ENCODE measurements at places on chromosomes 12 and 14.
A peak's percentile ranks its signal among the peaks of the same experiment; 100 is the strongest.

DNA sequence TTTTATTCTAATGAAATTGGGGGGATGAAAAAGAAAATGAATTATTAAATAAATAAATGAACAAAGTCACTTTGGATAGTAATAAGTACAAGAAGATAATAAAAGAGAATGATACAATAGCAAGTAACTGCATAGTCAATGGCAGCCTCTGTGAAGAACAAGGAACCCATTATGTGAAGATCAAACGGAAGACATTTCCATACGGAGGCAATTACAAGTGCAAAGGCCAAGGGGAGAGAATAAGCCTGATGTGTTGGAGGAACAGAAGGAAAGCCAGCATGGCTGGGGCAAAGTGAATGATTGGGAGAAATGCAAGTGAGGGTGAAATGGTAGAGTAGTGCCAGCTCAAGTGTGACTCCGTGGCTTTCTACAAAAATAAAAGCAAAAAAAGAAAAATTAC lies 43.9 kb upstream of the CHPT1 start:
- no peak for DNase-seq

GRCh38 chr14:36717363-36717762 lies 55.7 kb downstream of the PAX9 start:
- DNase-seq = no peak

DNA sequence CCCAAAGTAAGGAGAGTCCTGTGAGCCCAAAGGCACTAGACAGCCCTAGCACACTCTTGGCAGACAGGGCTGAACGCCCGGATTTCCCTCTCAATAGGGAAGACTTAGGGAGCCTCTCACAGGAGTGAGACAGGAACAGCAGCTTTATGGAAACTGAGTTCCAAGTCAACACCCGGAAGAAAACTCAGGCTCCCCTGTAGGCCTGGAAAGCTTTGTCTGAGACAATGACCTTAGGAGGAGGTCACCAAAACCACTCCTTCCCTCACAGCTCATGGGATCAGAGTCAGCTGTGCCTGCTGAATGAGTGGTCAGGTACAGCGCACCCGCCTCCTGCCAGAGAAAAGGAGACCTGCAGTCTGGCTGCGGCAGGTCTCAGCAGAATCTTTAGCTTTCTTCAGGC lies 229.5 kb downstream of the CACNA1C start:
- no peak for DNase-seq

- DNase-seq = no peak
Measured at GRCh38 chr14:38904959-38905358, 198.1 kb downstream of the SEC23A start.

DNA sequence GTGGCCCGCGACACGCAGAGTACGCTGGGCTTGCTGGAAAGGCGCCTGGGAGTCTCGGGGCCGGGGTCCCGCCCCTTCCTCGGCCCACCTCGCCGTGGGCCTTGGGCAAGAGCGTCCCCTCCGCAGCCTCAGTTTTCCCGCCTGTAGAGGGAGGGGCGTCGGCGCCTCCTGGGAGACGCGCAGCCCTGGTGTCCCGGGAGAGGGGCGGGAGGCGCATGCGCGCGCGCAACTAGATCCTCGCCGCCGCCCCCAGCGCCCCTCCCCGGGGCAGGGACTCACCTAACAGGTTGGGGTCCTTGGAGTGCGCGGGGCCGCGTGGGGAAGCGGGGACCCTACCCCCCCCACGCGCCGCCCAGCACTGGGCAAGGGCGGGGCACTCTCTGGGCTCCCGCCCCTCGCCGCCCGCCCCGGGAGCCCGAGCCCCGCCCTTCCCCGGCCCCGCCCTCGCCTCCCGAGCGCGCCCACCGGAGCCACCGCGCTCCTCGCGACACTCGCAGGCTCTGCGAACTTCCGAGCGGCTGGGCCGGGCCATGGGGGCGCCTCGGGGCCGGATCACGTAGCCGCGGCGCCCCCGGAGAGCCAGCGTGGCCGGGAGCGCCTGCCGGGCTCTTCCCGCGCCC lies at the start of gene KIF26A:
KIF26A (plus strand) TSS at position 490 of the 620 bp plus-strand sequence. CDS start 136 bp downstream, outside the sequence.
- peak; percentile 43 for DNase-seq

GRCh38 chr12:89752341-89752740 lies 43.7 kb upstream of the ATP2B1 start:
- DNase-seq = no peak

GRCh38 chr14:60106339-60106738 lies 14.6 kb downstream of the PCNX4 start:
- DNase-seq = no peak

DNA sequence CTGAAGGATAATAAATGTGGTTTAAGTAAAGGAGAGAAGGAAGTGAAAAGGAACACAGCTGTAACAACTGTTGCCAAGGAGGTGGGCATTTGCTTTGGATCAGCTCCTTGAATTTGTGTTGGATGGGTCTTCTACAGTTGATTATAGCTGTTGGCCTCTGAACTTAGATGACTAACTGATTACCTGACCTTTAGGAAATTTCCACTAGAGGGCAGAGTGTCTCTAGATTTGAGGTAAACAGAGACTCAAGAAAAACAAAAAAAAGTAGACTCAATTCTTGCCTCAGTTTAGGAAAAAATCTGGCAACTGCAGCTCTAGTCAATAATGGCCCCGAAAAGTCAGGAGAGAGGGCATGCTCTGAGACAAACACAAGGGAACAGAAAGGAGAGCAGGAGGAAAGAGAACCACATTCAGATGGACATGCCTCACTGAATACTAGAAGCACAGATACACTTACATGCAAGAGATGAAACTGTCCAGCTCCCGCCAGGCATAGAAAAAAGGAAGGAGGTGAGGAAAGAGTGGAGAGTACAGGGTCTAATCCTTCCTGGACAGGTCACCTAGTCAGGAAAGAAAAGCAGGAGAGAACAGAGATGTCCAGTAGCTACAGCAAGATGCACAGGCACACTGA lies 20.6 kb downstream of the COX14 start:
- no peak for DNase-seq
